ENCODE measurements at places on chromosomes 6 and 20.

GRCh38 chr6:13573669-13574110 is 711 bp upstream of the SIRT5 start:
- no peak for ATAC-seq

DNA sequence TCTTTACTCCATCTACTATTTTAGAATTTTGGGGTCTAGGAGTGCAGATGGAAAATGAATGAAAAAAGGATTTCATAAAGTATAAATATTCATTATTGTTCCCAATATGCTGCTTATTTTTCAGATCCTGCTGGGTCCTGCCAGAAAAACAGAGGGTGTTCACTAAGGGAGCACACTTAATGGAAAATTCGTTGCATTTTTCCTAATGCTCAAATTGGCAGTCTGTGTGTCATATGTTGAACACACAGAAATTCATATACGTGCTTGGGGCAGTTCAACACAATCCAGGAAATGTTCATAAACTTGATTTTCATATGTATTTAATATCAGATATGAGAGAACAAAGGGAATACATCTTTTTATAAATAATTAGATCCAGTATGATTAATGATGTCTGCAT is 1019.4 kb downstream of the EPHA7 start:
- ATAC-seq: no peak

DNA sequence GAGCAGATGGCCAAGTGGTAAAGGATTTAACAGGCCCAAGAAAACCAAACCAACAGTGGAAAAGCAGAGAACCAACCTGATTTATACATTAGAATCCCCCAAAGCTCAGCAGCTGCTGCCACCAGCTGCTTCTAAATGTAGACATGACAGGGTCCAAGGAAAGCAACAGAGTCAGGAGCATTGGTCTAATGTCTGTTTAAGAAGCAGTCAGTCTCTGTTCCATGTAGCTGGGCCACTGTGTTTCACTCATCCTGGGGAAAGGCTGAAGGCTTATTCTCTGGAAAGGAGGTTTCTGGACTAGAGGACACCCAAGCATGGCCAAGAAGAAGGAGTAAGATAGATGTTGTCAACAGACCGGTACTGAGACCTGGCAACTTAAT is 75.4 kb downstream of the TMEM244 start:
- ATAC-seq: no peak

- no peak for ATAC-seq
Measured at GRCh38 chr6:70707893-70708292, 40.2 kb downstream of the SMAP1 start.

DNA sequence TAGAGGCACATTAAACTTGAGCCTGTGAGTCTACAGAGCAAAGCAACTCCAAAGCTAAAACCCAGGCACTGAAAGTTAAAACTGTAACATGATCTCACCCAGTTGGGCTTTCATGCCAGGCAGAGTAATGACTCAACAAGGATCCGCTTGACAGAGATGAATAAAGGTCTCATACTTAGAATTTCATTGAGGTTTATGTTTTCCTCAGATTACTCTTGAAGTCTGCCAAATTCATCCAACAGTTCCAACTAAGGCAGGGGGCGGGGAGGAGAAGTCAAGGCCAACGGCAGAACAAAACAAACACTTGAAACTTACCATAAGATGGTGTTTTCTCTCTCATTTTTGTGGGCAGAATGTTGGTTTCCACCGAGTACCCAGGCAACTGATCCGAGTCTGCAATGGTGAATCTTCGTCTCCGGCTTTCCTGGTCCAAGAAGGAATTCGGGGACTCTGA is 54.0 kb upstream of the IPCEF1 start:
- peak; percentile 71 for ATAC-seq

GRCh38 chr20:24148372-24148771 is 159.8 kb upstream of the GGTLC1 start:
- no peak for ATAC-seq

DNA sequence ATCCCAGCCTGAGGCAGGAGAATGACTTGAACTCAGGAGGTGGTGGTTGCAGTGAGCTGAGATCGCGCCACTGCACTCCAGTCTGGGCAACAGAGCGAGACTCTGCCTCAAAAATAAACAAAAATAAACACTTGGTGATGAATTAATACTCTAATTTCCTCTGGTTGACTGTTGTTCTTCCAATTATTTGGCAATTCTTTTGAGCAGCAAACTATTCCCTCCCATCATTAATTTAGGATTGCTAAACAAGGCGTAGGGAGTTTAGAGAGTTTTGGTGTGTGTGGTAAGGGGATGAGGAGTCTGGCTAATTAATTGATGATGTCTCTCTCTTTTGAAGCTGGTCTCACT is 2.7 kb upstream of the ID1 start:
- no peak for ATAC-seq

DNA sequence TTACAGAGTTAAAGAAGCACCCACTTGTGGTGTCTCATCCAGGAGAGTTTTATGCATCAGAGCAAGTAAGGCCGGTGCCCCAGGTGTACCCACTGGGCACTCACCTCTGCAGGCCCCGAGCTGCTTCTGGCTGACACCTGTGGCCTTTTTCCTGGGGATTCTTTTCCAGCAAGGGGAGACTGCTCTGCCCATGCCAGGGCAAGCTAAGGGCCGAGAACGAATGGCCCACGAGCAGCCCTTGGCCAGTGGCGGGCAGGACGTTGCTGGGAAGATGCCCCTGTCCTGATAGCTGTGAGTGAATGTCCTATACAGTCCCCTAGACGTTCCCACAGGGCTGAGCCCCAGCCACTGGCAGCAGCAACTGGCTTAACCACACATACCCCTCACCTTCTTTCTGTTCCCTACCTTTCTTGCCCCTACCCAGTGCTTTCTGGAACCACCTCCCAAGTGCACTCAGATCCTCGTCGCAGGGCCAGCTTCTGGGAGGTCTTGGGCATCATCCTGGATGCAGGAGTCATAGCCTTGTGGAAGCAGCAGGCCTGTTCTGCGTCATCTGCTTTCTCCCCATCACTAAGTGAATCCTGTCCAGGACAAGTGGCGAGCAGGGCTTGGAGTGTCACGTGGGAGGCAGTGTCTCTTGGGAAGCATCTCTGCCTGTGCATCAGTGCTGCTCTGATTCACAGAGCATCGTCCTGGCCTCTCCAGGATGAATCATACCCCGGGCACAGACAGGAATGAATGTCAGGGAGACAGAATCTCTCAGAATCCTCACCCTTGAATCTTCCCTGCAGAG is 32.5 kb downstream of the SYNDIG1 start:
- no peak for ATAC-seq

GRCh38 chr6:164845773-164846172 is 463.6 kb downstream of the C6orf118 start:
- no peak for ATAC-seq

- no peak for ATAC-seq
Measured at GRCh38 chr20:53944796-53945195, 125.6 kb downstream of the BCAS1 start.

DNA sequence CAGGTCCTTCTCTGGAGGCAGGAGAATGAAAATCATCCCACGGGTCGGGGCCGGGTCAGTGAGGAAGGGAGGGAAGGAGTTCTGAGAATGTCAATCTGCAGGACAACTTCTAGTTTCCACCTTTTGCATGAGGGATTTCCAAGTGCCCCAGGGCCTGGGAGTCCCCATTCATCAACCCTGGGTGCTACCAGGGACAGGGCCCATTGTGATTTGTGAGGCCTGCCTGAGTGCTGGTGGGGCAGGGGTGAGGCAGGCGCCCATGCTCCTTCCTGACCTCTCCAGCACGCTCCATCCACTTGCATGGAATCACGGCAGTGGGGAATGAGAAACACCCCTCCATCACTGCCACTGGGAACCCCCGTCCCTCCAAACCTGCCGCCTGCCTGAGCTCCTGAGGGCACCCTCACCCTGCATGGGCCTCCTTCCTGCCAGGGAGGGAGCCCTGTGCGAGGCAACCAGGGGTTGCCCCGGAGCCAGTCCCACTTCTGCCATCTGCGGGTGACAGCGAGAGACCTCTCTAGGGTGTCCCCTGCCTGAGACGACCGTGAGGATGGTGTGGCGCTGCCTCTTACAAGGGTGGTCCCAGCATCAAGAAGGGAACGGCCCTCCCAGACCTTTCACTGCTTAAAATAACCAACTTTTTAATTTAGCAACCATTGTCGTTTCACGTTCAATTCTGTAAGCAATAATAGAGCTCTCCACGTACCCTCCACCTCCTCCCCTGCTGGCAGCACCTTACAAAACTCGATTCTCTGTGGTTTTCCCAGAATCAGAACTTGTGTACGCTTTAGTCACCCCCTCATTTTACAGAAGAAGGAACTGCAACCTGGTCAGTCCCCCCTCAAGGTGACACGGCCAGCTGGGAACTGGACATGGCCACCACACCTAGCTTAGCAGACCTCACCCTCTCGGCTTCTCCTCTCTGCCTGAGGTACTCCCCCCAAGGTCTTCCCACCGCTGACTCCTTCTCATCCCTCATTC is 28.6 kb downstream of the PMEPA1 start:
- ATAC-seq: peak; percentile 23

DNA sequence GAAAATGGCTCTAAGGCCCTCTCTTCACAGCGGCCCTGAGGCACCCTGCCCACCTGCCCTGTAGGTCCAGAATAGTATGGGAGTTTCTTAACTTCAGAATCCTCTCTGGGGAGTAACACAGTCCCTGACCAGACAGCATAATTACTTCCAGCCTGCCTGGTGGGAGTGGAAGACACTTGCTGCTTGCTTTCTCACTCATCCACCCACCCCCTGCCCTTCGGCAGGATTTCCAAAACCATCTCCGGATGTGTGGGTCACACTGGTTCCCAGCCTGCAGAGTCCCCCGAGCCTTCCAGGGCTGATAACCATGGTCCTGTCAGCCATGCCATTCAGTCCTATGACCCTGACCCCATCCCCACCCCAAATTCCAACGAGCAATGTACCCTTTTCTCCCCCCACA is 5.4 kb downstream of the SLC29A1 start:
- ATAC-seq: no peak

GRCh38 chr20:54633374-54634355 is 158.3 kb downstream of the DOK5 start:
- ATAC-seq: no peak

DNA sequence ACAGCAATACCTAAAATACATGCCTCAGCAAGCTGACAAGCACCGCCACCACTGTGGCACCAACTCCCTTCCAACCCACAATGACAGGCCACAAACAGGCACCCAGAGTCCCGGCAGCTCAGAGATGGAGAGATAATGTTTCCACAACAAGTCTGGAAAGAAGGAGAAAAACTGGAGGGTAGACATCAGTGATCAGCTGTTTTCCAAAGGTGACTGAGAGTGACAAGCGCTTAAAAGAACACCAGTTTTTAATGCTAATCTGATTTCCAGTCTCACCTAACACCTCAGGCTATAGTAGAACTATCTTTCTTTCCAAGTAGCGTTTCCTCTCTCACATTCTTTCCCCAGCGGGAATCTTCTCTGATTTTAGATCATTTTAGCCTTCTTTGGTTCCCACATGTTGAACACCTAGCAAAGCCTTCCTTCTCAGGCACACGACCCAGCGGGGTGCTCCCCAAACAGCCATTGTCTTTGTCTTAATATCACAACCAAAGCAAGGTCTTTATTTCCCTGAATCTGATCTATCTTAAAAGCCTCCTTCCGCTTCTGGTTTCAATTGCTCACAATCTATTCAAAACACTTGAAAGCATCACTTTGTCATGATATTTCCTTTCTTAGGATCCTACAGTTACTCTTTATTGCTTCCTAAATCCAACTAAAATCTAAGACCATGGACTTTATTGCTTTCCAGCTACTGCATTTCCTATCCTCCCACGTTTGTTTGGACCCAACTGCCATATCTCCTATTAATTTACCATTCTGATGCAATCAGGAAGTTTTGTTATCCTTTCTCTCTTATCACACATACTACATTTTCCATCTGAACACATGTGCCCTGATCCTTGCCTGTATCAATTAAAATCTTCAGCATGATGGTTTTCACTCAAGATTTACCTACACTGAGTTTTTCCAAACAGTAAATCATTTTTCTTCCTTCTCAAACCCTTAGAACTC is 282.7 kb downstream of the ADGB start:
- ATAC-seq: no peak

DNA sequence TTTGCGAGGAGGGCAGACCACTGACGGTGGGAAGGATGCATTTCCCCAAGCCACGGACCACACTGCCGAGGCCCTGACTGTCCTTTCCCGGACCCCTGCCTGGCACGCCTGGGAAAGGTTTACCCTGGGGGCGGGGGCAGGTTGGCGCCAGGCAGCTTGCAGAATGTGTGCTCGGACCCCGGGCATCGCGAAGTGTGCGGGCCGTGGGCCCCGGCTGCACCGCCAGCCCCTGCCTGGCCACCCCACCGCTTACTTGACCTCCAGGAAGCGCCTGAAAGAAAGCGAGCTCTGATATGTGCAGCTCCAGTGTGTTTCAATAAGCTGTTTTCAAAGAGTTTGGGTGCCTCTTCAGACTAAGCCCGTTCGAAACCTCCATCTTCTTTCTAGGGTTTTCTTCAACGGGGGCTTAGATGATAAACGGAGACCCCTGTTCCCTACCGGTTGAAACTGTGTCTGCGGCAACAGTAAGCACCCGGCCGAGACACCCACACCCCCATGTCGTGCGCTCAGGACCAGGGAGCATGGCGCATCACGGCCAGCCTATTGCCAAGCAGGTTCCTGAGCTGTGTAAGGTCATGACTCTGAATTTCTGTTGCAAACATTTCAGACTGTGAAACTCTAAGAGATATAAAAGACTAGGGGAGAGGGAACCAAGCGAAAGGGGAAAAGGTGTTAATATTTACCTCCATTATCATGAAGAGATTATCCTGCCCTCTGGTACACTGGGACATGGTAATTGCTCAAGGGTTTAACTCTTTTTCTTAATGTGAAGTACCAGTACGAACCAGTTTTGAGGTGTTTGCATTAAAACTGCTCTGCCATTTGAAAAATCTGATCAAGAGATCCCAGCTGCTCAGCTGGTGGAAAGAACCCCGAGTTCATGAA is 231.2 kb upstream of the FOXQ1 start:
- no peak for ATAC-seq

DNA sequence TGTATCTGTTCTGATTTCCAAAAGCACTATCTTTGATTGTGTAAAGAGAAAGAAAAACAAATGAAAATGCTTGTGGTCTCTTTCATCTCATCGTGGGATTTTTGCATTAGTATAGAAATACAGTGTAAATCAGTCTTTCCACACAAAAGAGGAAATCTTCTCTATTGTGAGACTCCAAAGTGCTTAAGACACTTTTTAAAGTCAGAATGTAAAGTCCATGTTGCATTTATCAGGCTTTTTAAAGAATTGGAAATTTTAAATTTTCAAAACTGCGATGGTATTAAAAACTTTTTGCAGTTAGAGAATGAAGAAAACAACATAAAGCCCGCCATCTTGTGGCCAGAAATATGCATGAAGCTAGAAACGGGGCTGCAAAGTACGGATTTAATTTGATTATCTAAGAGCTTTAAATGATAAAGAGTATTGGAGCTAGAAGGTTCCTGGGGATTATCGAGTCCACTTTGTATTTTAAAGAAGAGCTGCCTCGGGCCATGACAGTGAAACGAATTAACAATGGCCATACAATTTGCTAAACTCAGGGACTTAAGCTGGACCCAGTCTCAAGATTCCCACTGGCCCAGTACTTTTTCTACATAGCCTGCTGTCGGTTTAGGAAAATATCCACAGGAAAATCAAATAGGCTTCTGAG is 339.6 kb downstream of the ARHGAP18 start:
- ATAC-seq: no peak
